OCI-LY7 (cell line): ENCODE measurements at places on chromosomes 1 and 21.

GRCh38 chr1:228827019-228827418, 91.7 kb downstream of the RHOU start:
- no peak for DNase-seq

DNA sequence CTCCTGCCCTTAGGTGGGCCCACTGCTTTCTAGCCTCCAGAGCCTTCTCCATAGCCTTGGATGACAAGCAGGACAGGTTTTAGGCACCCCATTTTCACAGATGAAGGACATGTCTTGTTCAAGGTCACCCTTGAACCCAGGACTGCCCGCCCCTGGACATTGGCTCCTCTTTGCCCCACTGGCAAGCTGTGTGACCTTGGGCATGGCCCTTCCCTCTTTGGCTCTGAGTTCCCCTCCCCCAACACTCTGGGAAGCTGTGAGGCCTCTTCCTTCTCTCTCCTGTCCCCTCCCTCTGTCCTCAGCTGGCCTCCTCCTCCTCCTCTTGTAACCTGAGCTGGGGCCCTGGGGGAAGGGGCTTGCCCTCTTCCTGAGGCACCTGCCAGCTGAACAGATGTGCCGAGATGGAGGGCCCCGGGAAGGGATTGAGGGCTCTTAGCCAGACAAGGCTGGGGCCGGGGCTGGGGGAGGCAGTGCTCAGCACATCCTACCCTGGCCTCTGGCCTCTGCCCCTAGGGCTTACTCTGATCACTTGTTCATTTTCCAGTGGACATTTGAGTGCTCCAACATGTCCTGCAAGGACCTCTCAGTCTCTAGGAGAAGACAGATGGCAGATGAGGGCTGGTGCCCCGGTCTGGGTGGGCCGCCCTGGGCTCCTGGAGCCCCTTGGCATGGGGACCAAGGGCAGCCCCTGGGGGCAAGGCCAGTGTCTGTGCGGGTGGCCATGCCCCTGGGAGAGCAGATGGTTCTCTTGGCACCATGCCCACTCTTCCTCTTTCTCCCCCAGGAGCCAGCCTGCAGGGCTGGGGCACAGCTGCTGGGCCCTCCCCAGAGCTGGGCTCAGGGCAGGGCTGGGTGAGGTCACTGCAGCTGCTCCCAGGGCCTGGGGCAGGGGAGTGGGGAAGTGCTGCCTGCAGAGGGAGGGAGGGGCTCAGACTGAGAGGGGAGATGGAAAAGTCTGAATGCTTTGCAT, 10.7 kb downstream of the FOXO6 start:
- DNase-seq: no peak

GRCh38 chr21:21801921-21802320, 803.7 kb downstream of the NCAM2 start:
- DNase-seq: no peak

DNA sequence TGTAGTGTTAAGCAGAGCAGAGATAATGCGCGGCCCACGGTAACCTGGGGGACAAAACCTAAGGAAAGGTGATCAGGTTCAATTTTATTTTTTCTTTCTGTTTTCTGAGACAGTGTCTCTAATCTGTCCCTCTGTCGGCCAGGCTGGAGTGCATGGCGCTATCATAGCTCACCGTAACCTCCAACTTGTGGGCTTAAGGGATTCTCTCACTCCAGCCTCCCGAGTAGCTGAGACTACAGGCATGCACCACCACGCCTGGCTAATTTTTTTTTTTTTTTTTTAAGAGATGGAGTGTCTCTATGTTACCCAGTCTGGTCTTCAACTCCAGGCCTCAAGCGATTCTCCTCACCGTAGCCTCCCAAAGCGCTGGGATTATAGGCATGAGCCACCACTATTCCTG, 724 bp upstream of the ANKRD35 start:
- DNase-seq: no peak

DNA sequence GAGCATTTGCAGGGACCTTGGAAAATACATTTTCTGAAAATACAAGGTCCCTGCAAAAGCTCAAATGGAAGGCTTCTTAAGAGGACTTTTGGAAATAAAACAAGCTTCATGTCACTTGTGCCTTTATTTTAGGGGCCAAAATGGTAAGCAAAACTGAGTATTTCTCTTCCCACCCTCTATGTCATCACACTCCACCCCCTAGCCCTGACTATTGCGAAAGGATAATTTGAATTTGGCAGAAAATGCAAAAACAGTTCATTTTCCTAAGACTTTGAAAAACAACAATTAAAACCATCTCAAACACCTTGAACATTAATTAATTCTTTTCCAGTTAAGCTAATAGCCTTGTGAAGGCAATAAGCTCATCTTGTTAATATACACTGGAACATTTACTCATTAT, 201.7 kb downstream of the TM2D1 start:
- DNase-seq: no peak

DNA sequence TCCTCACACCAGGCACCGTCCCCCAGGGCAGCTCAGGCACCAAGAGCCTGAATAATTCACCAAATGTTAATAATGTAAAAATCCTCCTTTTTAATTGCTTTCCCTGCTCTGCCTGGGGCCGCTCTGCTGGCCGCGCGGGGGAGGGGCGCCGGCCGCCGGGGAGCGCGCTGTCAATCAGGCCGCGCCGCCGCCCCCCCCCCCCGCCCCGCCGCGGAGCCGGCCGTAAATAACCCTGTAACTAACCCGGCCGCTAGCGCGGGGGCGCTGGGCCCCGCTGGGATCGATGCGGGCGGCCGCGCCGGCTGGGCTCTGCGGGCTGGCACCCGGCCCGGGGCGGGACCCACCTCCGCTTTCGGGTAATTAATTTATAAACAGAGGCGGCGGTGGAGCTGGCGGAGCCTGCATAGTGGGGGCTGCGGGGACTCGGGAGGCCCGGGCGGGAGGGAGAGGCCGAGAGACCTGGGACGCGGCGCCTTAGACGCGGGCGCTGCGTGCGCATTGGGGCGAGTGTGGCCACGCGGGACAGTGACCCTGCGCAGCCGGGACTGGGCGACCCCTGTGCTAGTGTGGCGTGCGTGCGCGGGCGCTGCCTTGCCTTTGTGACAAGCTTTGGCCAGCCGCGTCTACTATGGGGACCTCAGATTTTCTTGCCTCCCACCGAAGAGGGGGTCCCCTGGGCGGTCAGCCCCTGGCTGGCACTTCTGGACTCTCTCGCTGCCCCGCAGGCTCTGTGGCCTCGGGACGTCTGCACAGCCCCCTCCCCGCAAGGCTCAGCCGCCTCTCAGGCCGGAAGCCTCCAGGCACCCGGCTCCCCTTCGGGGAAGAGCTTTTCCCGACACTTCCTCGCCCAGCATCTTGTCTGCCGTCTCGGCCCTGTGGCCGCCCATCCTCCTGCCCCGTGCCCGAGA, 16.6 kb downstream of the SAMD11 start:
- DNase-seq: no peak

DNA sequence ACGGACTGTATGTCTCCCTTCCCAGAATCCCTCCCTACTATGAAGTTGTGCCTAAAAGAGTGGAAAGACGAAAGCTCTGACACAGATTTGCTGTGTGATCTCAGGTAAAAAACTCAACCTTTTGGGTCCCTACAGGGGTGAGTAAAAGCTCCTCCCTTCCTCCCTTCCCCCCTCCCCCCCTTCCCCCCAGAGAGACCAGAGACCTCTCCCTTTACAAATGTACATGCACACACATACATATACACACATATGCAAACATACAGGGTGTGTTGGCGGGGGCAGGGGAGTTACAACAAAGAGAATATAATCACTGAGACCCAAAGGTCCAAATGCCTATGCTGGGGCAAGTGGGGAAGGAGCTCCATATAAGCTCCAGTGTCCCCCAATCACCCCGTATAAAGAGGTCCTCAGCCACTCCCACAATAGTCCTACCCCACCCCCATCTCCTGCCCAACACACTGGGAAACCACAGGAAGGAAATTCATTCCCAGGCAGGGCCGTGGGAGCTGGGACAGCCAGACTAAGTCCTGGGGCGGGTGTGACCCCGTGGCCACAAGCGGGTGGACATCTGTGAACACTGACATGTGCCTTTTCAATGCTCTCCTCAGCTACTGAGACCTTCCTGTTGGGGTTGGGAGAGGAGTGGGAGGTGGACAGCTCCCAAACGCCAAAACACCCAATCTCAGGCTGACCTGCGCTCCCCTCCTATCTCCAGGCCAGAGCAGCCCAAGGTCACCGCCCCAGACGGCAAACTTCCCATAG, 2.0 kb downstream of the MEF2D start:
- peak; percentile 34 for DNase-seq

GRCh38 chr21:30579346-30579745, 10.9 kb downstream of the KRTAP22-2 start:
- no peak for DNase-seq

DNA sequence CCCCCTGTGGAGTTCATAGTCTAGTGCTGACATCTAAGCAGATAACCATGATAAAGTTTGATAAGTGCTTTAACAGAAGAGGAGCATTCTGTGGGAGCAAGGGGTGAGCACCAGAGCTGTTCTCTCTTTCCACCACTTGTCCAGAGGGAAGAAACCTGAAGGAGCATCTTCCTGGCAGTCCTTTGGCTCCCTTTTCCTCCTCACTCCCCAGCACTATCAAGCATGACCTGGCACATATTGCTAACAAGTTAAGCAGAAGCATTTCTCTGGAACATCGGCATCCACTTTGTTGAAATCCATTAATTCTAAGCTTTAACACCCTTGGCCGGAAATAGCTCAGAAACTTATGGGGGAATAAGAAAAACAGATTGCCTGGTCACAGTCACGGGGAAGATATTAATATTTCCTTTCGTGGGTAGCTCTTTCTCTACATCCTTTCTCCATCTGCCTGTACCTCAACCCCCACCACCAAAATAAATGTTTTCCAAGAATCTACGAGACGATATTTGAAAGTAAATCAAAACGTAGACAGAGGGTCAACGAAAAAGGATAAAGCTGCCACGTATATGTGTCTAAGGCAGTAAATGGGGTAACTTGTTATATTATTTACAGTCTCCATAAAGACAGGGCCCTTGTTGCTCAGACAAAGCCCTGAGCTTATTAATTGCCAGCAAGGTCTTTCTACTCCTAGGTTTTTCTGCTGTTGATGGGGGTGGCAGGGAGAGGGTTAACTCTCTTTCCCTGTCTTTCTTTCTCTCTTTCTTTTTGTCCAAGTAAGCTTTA, 351.4 kb downstream of the NUF2 start:
- no peak for DNase-seq

GRCh38 chr1:206700445-206701036, 15.8 kb downstream of the MAPKAPK2 start:
- no peak for DNase-seq

GRCh38 chr1:228005511-228006033, 1.2 kb upstream of the WNT3A start:
- no peak for DNase-seq

DNA sequence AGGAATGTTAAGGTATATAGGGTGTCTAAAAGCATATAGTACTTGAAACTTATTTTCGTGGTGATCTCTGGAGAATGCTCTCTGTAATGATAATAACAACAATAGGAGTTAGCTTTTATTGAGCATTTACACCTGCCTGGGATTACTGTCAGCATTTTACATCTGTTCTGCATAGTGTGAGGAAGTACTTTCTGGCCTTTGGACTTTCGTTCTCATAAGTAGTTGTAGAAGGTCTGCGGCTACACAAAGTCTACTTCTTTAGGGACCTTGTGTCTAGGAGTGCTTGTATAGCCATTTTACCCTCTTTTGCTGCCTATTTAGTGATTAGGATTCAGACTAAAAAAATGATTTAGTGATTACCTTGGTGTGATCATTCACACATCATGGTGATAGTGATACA, 103.6 kb upstream of the GPR52 start:
- no peak for DNase-seq

GRCh38 chr21:39712976-39713375, 32.0 kb upstream of the IGSF5 start:
- no peak for DNase-seq

- peak; percentile 52 for DNase-seq
These were observed 13.0 kb downstream of the IFI6 start for GRCh38 chr1:27658951-27659496.

DNA sequence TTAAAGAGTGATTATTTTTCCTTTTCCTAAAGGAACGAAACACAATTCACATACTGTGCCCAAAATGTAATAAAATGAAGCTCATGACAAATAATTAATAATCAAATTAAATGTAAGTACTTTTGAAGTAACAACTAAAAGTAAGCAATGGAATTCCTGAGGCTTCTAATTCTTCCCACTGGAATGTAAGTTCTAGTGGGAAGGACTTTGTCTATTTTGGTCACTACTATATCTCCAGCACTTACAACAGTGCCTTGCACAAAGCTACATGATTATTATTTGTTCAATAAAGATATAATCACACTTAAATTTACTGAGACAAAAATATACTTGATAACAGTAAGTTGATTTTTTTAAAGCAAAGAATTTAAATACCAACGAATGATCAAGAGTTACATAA, 128.8 kb downstream of the COQ8A start:
- no peak for DNase-seq

DNA sequence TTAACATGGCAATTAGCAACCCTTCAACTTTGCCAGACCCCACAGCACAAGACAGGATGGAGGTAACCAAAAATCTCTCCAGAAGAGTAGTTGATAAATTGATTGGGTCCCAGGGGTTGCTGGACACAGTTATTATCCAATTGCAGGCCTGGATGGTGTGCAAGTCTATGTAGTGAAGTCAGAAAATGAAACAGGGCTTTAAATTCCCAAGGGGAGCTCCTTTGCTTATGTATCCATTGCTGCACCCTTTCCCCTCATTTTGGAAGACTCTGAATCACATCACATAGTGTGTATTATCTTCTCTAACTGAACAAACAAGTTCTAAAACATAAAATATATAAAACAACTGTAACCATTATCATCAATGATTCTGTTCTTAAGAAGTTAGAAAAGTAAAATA, 550.2 kb downstream of the LMO4 start:
- DNase-seq: no peak
